Caco-2 (cell line): ENCODE measurements at places on chromosomes 1 and 21. TPM values are rescaled to one million over a fixed set of nuclear protein-coding genes. Genes with fewer than 3 reads are reported as not detected.

- H3K4me3 ChIP-seq, result no peak overlapping the region
- H3K27ac ChIP-seq, result no peak overlapping the region
- H3K36me3 ChIP-seq, result no peaks in the 10 kb centered on the region
- no peaks in the 10 kb centered on the region for H3K4me1 ChIP-seq
Observed at GRCh38 chr1:159077120-159077961, 775 bp upstream of the AIM2 start.

DNA sequence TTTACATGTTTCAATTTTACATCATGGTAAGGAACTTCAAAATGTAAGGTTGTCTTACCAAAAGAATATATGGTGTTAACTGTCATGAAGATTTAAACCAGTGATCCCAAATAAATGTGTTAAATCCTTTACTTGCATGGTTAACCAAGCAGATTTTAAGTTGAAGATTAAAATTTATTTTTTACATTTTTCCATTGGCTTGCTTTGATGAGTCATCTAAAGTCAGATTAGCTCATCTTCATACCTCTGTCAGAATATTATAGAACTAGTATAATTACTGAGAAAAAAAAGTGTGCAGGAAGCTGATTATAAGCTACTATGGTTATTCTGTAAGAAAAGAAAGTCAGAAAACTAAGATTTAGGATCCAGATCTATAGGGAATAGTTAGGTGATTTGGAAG is 95.3 kb upstream of the DPH5 start:
- no peak for DNase-seq
- H3K4me1 ChIP-seq, result no peaks in the 10 kb centered on the region
- H3K4me3 ChIP-seq, result no peak overlapping the region
- no peak overlapping the region for H3K27ac ChIP-seq
- no peaks in the 10 kb centered on the region for H3K36me3 ChIP-seq

DNA sequence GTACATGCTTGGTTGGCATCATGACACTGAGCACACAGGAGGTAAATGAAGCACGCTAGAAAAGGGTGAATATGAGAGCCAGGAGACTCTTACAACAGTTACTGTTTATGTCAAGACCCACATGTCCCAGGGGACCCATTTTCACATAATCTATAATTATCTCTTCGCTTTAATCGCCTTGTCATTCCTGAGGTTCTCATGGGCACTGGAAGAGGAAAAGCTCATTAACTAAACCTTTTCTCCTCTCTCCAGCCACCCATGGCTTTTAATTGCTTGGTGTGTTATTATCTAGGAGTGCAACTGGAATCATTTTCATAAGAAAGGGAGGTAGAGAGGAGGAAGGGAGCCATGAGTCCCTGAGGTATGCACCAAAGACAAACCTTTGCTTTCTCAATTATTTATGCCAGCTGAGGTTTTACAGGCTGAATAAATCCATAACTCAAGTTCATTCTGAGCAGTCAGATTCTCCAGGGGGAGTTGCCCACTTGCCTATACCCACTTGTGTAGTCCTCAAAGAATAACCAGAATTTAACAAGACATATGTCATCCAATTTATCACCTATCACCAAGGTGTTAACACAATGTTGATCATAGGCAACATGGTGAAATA is 77.4 kb downstream of the ACBD6 start:
- no peaks in the 10 kb centered on the region for H3K4me1 ChIP-seq
- no peak overlapping the region for H3K4me3 ChIP-seq
- no peaks in the 10 kb centered on the region for H3K36me3 ChIP-seq
- no peaks in the 10 kb centered on the region for H3K27me3 ChIP-seq

Gene DCST1
- total RNA-seq, result 0.32 TPM in 1 of 2 replicates, not detected in the other
